NCI-H1092 (cell line): ENCODE measurements at places on chromosomes 5 and 9.

GRCh38 chr5:97838214-97838613 lies 655.2 kb upstream of the RIOK2 start:
- DNase-seq, result no peak

- no peak for DNase-seq
Measured at GRCh38 chr9:104345061-104345460, 159.0 kb upstream of the OR13F1 start.

DNA sequence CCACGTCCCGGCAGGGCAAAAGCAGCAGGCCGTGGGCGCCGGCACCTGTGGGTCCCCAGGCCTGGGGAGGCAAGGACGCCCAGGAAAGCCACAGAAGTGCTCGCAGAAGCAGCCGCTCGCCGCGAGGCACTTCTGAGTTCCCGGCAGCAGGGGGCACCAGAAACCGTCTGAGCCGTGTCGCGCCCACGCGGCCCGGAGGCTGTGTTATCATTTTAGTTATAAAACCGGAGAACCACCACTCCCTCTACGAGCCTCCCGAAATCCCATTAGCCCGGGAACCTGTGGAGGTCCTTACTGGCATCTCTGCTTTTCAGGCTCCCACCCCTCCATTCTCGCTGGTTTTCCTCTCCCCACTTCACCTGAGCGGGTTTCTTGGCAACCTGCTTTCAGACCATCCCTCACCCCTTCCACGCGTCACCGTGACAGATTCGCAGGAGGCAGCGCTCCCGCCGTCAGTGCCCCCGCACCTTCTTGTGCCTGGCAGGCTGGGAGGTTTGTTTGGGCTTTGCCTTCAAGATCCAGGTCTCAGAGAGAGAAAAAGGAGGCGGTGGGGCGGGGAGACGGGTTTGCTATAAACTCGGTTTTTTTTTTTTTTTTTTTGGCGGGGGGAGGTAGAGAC lies 2.3 kb downstream of the GDNF start:
- no peak for DNase-seq

DNA sequence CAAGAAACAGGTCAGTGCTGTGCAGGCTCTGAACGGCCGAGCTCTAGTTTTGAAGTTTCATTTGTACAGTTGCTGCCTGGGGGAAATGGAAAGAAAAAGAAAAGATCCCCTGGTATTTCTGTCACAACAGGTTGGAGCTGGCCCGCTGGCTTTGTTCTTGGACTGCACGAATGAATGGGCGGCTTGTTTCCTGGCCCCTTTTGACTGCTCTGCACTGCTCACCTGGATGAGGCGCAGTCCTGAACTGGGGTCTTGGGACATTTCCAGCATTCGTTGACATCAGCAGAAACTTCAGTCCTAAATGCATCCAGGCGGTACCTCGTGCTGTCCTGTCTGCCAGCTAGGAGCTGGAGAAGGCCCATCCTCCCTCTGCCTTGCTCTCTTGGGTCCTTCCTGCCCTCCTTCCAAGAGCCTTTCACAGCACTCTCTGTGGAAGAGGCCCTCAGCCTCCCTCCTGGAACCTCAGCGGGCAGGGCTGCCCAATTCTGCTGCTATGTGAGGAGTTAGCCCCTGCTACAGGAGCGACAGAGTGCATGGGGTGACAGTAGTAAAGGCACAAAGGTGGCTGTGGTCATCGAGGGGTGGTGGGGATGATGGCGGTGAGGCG lies 189.2 kb downstream of the FSTL4 start:
- no peak for DNase-seq

GRCh38 chr5:157888814-157889532 lies 30.0 kb upstream of the CLINT1 start:
- no peak for DNase-seq

DNA sequence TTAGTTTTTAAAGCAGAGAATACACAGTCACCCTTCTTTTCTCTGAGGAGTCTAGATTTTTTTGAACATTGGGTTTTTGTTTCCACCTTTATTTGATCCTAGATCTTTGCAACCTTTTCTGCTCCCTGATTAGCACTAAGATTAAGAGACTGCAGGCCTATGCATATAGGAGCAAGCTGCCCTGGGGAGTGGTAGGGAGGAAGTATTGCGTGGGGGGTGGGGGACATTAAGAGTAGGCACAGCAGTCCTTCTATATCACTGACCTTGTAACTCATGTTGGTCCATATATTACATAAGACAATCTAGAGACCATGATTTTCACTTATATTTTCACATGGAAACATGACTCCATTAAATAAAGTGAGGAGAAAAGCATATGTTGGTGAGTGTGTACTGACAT lies 149.1 kb downstream of the ADGRV1 start:
- DNase-seq, result no peak

GRCh38 chr5:109689740-109690241 lies at the start of gene MAN2A1:
Gene MAN2A1 (plus strand): TSS chr5:109689927. CDS start chr5:109690418, 491 bp downstream.
- DNase-seq, result no peak

GRCh38 chr9:83775932-83776331 lies 41.6 kb downstream of the GKAP1 start:
- no peak for DNase-seq

DNA sequence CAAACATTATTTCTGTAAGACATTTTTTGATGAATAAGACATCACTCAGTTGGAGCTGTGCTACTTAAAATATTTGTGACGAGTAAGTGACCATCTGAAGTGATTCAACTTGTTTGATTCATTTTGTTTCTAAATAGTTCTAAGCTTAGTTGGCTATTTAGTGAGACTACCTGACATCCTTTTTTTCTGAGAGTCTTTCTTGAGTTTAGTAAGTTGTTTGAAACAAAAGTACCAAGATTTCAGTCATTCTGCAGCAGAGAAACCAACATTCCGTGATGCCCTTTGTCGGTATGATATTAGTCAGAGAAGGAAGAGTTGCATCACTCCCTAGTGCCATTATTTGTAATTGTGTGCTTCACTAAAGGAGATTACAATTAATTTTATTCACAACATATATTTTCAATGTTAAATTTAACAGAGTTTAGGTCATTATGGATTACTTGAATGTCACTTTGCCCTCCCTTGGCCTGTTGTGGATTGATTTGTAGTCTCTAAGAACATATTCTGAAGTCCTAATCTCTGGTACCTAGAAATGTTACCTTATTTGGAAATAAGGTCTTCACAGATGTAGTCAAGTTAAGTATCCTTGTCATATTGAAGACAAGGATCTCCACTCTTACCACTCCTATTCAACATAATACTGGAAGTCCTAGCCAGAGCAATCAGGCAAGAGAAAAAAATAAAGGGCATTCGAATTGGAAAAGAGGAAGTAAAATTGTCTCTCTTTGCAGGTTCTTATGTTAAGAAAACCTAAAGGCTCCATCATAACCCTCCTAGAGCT lies 212.2 kb downstream of the PCSK1 start:
- DNase-seq, result no peak

DNA sequence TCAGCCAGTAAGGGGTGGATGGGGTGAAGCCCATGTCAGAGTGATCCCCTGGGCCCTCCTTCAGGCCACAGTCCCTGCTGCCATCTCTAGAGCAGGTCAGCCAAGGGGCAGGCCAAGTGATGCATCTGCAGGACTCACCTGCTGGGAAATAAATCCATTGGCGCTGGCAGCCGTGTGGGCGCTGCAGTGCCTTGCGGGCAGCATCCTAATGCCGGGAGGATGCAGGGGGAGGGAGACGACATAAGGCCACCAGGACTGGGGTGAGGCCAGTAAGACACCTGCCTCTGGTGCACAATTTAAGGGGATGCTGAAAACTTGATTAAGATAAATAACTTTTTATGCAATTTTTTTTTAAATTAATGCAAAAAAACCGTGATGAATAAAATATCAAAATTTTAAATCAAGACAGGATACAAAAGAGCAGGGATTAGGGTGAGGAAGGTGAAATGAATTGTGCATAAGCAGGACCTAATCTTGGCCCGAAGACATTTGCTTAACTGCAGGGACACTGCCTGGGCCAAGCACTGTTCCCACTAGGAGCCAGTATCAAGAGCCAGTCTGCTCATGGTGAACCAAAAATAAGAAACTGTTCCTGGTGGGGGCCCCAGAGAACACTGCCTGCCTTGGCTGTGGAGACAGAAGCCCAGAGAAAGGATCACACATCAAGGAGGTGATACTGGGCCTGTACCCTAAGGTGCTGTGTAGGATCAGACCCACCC lies 67.5 kb upstream of the CPLX2 start:
- no peak for DNase-seq

DNA sequence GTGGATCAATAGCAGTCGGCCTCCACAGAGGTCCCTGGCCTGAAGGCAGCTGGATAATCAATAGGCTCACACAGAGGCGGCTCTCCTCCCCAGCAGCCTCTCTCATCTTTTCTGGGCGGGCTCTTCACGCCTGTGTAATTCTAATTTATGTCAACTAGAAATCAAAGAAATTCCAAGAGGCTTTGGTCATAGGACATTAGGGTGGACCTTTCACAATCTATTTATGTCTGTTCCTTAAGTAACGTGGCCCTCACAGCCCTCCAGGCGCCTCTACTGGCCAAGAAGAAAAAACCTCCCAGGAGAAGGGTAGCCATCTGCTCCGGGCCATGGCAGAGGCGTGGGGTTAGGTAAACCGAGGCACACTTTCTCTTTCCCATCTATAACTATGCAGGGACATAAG lies 205.1 kb upstream of the EFNA5 start:
- DNase-seq, result no peak

GRCh38 chr5:10600626-10601245 lies 36.9 kb downstream of the ANKRD33B start:
- no peak for DNase-seq
